Stimulated activated CD4-positive, alpha-beta T cell treated with anti-CD3 and anti-CD28 coated beads, Interleukin-1b, Interleukin-23, amount 100 ng/mL, for 24 hours (primary cell): ENCODE measurements at places on chromosomes 11 and 22.

DNA sequence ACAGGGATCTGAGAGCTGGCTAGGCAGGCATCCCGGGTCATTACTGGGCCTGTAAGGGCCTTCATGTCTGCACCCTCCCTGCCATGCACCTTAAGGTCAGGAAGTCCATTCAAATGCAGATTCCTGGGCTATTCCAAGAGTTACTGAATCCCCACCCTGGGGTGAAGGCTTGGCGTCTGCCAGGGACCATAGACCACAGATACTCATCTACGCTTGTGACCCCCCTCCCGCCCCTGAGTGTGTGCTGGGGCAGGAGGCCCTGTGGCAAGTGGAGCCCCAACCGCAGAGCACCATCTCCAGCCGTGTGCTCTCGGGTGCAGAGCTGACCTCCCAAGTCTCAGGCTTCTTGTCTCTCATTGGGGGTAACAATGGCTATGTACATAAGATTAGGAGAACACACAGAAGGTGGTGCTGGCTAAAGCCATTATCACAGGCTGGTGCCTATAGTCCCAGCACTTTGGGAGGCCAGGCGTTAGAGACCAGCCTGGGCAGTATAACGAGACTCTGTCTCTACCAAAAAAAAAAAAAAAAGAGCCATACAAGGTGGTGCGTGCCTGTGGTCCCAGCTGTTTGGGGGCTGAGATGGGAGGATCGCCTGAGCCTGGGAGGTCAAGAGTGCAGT, 19.1 kb upstream of the KCNQ1OT1 start:
- DNase-seq, result no peak

DNA sequence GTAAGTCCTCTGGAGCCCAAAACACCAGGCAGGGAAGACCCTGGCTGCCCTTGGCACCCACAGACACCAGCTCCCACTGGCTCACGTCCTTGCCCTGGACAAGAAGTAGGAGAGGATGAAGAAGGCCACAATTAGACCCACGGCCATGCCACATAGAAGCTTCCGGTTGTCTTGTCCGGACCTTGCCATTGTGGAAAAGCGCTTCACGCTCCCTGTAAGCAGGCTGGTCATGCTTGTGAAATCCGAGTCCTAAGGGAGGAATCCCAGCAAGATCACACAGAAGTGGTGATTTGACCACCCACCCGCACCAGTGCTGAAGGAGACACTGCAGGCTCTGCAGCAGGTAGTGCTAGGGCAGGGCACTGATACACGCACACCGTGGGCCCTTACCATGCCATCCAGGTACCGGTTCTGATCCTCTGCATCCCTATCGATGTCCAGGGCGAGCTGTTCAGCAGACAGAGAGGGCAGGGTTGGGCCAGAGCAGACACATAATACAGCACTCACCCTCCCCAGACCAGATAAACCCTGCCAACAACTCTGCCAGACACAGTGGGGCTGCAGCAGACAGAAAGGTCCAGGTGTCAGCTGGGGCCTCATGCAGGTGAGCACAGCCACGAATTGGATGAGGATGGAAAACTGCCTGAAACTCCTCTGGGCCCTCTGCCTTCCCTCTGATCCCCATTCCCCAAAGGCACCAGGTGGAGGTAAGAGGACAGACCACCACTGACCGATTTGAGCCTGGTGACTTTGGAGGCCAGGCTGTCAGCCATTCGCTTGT, 1.8 kb downstream of the BET1L start:
- no peak for DNase-seq

DNA sequence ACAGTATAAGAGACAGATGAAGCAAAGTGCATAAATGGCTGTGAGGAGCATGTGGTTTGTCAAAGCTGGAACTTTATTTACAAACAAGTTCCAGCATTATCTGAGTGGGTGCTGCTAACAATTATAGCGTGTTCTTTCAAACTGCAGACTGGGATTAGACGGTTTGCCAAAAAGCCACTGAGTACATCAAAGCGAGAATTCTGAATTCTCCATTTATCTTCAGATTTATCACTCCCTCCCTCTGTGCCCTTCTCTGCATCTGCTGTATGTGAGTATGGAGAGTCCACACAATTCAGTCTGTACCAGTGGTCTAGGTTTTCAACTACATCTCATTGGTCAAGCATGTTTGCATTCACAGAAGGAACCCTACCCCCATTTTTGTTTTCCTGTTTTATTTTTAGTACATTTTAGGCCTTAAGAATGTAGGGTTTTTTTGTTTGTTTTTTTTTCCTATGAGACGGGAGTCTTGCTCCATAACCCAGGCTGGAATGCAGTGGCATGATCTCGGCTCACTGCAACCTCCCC, 18.1 kb upstream of the INCENP start:
- no peak for DNase-seq

GRCh38 chr11:82854242-82854641, 46.0 kb downstream of the PRCP start:
- DNase-seq, result no peak

DNA sequence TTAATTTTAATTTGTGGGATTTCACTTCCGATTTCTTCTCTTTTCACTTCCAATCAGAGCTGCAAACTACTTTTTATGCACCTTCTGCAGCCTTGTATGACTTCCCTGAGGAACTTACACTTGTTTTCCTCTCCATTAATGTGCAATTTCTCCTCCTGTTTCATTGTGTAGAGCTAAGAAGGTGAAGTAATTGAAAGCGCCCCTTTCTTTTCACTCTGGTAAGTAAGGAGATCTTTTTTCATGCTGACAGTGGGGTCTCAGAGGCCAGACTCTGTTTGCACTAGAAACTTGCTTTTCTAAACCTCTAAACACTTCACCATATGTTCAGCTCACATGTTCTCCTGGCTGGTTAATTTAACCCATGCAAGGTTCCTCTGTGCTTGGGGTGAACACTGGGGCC, 117.0 kb downstream of the FANCF start:
- DNase-seq, result no peak

- DNase-seq, result no peak
Measured at GRCh38 chr22:47345025-47345424, 582.6 kb downstream of the TBC1D22A start.

GRCh38 chr22:25013607-25014006, 61.1 kb downstream of the KIAA1671 start:
- DNase-seq, result no peak

- DNase-seq, result no peak
Measured at GRCh38 chr22:44454113-44454769, 43.8 kb downstream of the RTL6 start.

- no peak for DNase-seq
Measured at GRCh38 chr22:41564563-41564962, 3.8 kb downstream of the CSDC2 start.

DNA sequence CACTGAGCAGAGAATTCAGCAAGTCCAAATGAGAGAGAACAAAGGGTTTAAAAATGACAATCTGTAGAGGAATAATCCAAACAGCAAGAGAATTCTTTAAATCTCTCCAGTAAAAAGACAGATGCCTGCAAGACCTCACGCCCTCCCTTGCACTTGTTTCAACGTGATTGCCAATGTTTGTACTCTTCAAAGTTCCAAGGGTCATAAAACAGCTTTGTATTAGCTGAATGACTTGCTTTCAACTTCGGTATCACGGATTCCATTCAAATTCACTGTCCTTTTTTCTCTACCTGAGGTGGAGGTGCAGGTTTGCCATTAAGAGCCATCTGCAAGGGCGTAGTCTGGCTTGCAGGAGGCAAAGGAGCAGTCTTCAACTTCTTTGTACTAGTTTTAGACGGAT, 41.1 kb upstream of the CHRNA10 start:
- DNase-seq, result no peak

DNA sequence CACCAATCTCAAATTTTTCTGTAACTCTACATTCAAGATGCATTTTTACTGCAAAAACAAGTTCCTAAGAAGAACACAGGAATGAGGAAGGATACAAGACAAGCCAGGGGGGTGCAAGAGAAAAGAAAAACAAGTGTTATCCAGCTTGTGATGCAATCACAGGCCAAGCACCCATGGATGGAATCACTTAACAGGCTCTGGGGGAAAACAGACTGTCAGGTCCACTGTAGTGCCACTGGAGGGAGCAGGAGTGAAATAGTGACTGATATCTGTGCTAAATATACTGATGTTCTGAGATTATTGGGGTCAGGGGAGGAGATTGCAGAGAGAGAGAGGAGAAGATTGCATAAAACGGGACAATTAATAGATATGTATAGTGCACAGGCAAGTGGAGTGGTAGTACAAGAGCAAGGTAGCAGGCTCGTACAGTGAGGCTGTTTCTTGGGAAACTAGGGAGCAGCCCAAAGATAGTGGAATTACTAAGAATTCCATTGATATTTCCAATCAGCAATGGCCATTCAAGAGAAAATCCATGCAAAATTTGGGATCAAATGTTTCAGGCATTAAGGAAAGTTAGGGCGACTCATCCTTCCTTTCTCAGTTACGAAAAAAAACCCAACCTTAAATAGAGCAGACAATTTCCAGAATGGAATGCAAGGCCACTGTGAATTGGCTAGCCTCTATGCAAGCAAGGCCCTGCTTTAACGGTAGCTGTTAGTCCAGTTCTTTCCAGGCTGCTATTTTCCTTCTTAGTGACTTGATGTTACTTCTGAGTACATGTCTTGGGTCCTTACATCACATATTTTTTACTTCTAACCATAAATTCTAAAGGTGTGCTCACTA, 52.2 kb upstream of the CEP126 start:
- DNase-seq, result no peak

DNA sequence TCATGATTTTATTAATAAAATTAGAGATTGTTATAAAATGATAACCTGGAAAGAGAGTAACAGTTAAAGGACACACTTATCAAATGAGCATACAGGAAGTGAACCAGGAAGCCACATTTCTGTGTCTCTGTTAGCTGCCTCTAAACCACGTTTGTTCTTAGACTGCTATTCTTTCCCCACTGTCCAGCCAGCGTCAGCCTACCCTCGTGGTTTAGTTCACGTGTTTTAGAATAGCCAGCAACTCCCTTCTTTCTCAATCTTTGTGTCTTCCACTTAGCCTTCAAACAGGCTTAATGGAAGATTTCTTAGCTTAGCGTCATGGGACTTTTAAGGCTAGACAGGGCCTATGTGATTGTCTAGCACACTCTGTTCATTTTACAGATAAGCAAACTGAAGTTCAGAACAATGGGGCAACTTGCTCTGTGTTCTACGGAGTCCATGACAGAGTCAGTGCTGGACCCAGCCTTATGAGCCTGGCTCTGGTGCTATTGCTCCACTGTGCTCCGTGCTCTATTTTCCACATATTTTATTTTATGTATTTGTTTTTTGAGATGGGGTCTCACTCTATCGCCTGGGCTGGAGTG, 27.2 kb downstream of the GRAMD1B start:
- no peak for DNase-seq

DNA sequence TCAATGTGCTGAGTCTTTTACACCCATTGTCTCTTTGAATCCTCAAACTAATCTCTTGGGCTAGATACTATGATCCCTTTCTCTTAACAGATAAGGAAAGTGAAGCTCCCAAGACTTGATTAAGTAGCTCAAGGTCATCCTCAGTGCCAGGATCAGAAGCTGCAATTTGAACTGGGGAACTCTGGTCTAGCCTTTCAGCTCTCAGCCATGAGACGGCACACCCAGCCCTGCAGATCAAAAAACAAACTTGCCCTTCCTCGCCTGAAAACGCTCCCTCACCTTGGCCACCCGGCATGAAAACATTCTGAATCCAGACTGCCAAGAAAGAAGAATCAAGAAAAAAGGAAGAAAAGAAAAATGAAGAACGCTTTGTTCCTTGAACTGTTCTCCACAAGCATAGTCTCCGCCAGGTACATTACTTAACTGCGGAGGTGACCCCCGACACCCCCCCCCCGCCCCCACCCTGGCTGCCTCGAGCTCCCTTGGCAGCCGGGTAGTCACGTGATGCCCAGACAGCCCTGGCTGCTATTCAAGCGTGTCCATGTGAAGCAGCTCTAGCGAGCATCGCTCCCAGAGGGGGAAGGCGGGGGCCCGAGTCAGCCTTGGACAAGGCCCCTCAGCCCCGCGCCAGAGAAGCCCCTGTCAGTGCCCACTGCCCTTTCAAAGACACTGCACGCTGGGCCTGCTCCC, 451.2 kb downstream of the MIAT start:
- DNase-seq, result no peak
